ENCODE measurements at places on chromosomes 2 and 18. TPM values are rescaled to one million over a fixed set of nuclear protein-coding genes. Genes with fewer than 3 reads are reported as not detected.

GRCh38 chr2:111030945-111031344, 89.8 kb upstream of the BCL2L11 start:
- no peak for DNase-seq

DNA sequence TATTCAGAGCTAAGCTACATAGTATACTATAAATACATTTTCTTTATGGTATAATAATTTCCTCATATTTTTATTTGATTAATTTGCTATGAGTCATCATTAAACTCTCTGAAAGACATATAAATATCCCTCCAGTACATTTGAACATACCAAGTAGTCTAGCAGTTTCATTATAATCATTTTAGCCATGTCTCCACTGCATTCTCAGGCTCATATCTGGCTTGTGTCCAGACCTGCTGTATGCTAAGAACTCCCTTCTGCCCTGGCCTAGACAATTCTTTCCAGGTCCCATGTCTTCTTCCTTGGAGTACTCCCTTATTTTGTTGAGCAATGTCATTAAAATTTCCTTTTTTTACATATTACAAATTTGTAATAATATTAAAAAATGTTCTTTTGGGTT, 16.6 kb upstream of the DYNC1I2 start:
- no peak for DNase-seq

COMMD1 gene
- total RNA-seq, result 46.8 TPM

DNA sequence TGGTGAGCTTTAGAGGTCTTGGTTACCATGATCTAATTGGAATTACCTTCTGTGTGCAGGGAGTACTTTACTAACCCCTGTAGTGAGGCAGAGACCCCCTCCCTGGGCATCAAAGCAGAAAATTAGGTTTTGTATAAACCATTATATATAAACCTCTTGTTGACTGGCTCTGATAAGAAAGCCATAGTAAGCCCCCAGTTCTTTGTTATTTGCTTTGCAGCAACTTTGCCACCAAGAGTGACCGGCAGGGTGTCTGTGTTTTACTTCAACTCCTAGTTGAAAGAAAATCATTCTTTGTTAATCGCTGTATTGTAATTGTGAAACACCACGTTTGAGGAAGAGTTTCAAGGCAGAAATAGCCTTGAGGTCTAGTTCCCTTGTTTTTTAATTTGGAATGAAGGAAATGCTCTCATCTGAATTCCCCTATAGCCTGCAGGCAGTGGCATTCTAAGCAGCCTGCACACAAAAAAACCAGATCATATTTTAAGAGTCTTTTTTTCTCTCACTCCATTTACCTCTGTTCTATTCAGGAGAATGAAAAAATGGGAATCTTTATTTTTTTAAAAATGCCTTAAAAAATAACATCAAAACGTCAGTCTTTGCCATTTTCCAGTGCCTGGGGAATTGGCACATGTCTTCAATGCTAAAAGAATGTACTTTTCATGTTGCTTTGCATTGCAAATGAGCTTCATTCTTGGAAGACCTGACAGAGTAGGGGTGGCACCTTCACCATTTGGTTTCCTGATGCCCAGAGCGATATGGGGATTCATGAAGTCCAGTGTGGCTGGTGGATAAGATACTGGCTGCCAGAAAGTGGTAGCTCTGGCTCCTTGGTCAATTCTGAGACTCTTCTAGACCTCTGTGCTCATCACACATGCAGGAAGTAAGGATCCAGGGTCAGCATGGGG, 338.1 kb downstream of the SLC4A3 start:
- no peak for DNase-seq

TACR1 gene
- total RNA-seq, result 1.5 TPM

DNA sequence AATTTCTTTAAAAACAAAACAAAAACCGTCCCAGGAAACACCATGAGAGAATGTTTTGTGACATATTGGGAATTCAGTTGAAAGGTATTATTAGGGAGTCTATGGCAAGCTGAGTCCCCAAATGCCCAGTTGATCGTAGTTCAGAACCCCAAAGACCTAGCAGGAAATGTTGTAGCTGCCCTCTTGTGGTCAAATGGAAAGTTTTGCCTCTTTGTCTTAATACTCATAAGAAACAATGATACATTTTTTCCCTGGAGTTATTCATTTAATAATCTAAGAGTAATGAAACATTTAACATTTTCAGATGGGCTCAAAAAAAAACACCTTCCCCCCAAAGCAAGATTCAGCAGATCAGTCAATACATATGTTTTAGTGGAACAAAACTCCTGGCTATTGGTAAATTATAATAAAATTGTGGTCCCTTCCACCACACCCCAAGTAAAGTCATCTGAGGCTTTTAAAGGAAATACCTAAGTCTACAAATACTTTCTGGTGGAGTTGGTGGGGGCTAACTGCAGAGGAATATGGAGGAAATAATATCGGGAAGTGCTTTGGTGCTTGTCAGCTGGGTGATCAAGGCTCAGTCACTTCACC, 37.8 kb upstream of the EFEMP1 start:
- no peak for DNase-seq

DNA sequence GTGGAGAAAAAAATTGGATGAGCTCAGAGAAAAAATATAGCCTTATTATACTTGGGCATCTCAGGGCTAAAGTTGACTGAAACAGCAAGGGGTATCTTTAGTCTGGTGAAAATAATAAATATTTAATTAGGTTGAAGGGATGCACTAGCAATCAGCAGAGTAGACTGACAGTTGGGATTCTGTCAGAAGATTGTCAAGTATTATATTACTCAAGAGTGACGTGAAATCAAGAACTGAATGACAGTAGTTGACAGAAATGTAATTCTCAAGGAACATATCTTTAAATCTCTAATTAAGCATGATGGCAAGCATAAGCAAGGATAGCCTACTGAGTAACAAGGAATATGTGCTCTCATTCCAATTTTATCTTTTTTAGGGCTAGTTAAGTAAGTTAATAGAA, 1301.1 kb downstream of the DSC3 start:
- DNase-seq, result no peak

UGT1A3 gene
- total RNA-seq, result 0.19 TPM

DNA sequence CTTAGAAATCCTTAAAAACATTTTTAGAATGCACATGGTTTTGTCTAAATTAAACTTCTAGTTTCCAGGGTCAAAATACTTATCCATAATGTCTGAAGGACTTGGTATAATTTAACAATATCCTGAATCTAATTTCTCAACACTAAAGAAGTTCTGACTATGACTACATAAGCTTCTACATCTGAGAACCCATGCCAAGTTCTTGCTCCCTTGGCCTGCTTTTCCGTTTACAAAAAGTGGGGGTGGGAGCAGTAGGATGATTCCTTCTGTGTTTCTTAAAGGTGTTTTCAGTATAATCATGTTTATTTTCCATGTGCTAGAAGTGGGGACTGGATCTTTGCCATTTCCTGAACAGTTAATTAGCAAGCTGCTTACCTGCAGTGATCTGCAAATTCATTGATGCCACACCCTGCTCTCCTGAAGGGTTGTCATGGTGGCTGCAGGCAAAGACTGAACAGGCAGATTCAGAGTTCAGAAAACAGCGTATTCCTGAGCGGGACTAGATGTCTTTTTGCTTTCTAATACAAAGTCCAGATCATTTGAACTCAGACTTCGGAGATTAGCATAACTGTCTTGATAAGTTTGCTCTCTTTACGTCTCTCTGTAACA, 36.2 kb downstream of the ADNP2 start:
- DNase-seq, result no peak

DNA sequence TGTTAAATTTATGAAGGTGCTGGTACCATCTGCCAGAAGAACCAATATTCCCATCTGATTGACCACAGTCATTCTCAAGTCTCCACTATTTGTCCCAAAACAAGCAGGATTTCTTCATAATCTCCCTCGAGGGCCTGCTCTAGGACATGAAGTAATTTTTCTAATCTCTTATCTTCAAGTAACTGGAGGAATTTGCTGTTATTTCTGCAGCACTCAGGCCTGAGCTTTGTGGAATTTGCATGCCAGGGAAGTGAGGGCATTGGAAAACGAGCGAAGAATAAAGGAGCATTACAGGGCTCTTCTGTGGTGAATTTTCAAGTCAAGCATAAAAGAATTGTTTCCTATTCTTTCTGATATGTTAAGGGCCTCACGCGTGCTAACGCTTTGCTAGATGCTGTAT, 161.2 kb upstream of the EPAS1 start:
- DNase-seq, result no peak

DNA sequence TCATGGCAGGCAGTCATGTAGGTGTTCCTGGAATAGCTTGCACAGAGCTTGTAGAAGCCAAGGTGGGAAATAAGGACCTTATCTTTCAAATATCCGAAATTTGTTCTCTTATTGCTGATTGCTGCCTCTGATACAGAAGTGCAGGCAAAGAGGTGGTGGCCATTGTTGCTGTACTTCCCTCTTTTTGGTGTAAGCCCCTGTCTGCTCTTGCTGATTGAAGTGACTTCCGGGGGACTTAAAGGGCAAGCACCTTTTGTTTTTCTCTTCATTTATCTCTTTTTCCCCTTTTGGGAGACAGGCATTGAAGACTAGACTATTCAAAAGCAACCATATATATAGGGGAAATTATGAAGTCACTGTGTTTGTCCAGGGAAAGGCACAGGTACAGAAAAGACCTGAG, 131.6 kb upstream of the OTX1 start:
- DNase-seq, result no peak

- DNase-seq, result no peak
These were observed 113.6 kb upstream of the ANKRD30BL start for GRCh38 chr2:132275396-132275795.

SLC39A10 gene
- 63.2 TPM for total RNA-seq

DNAH7 gene
- total RNA-seq, result 1.4 TPM

SLC39A6 gene
- total RNA-seq, result 48.7 TPM

GRCh38 chr2:231300722-231301076, 94.8 kb upstream of the B3GNT7 start:
- no peak for DNase-seq

EFHD1 gene
- 2.5 TPM for total RNA-seq

GRCh38 chr2:162475661-162476060, 131.7 kb downstream of the GCA start:
- no peak for DNase-seq

GREB1 gene
- total RNA-seq, result 7.5 TPM

DNA sequence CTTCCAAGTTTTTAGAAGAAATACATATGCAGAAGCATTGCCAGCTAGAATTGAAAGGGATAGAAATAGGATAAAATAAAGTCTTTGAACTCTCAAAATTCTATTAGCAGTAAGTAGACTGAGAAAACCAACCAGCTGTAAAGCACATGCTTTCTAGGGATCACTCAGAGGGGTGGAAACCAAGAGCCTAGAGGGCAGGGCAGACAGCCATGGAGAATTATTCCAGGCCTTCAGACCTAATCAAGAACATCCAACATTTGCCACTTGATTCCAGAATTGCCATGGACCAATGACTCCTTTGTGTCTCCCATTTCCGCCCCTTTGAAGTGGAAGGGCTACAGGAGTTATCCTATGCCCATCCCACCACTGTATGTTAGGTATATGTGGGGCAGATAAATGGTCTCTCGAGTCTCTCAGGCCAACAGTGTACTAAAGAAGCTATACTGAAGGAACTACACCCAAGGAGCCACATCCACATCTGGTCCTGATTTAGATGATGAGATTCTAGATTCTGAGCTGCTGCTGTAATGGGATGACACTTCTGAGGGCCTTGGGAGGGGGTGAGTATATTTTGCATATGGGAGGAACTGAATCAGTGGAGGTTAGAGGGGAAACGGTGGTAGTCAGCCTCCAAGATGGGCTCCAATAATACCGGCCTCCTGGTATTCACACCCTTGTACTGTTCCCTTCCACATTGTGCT, 4.0 kb downstream of the FARSB start:
- DNase-seq, result no peak

- no peak for DNase-seq
These were observed 67.3 kb downstream of the CCBE1 start for GRCh38 chr18:59629894-59630293.

DNA sequence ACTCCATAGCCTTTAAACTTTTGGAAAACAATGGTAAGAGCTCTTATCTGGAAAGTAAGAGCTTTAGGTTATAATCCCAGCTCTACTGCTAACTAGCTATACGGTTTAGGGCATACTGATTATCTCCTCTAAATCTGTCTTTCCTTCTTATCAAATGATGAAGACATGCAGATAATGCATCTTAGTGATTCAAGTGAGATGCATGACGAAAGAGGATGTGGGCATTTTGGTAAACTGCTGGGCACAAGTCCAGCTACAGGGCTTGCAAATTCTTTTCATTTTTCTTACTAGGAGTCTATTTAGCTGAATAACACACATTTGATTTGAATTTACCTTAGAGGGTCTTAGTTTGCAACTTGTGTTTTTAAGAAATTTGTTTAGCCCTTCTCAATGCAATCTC, 1604.8 kb upstream of the ZEB2 start:
- DNase-seq, result no peak

PLCL1 gene
- 2.0 TPM for total RNA-seq

FAM228A gene
- not detected for total RNA-seq

- DNase-seq, result no peak
These were observed 47.9 kb downstream of the HADHB start for GRCh38 chr2:26292646-26293045.

DNA sequence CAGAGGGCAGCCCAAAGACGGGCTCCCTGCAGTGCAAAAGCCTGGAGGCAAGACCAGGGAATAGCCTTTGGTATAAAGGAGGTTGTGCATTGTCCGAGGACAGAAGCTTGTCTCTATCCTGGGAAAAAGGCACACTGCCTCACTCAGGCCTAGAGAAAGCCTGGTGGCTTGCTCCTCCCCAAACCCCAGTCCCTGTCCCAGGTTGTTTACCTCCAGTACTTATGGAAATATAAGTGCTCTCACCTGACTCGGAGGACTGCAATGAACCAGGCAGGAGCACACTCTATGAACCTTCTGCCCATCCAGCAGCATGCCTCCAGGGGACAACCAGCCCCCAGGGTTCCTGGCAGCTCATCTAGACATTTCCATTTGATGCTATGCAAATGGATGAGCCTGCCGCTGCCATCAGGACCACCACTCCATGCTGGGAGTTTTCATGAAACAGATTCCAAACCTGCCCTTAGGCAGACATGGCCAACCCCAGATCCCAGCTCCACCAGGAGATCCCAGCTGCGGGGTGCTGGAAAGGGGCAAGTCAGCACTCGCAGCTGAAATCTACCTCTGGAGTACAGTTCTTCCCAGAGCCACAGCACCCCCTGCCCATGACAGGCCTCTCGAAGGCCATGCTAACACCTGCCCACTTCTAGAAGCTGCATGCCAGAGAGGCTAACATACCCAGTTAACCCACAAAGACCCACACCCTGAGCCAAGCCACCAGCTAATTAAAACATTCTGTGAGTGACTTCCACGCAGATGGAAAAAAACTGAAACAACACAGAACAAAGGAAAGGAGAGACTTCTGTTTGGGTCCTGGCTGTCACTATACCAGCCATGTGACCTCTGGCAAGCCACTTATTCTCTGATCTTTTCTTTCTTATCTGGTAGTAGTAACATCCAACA, 101.7 kb downstream of the TTC32 start:
- no peak for DNase-seq

DNA sequence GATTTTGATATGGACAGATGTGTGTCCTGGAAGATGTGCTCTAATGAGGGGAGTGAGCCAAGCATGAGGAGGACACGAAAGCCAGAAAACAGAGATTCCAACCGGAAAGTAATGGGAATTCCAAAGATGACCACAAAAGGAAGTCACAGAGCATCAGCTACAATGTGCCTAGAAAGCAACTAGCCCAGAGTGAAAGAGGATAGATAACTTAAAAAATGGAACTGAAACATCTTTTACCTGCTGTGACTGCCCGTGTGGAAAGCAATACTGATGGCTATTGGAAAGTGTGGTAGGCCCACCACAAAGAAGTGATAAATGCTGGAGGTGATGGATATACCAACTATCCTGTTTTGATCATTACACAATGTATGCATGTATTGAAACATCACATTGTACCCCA, 21.6 kb downstream of the DNMT3A start:
- no peak for DNase-seq

Data from type B pancreatic cell (in vitro differentiated cells).